HEK293T (cell line): ENCODE measurements at places on chromosomes 13 and 19.

- no peak for DNase-seq
Measured at GRCh38 chr13:87810391-87810801, 139.2 kb downstream of the SLITRK5 start.

GRCh38 chr13:21043898-21044297 is 17.5 kb downstream of the LATS2 start:
- DNase-seq = peak; percentile 32

GRCh38 chr19:15169541-15170285 is 31.1 kb downstream of the NOTCH3 start:
- no peak for DNase-seq

- no peak for DNase-seq
Measured at GRCh38 chr13:51557875-51558612, 26.2 kb upstream of the WDFY2 start.

GRCh38 chr13:106445996-106446395 is 89.5 kb downstream of the EFNB2 start:
- no peak for DNase-seq

DNA sequence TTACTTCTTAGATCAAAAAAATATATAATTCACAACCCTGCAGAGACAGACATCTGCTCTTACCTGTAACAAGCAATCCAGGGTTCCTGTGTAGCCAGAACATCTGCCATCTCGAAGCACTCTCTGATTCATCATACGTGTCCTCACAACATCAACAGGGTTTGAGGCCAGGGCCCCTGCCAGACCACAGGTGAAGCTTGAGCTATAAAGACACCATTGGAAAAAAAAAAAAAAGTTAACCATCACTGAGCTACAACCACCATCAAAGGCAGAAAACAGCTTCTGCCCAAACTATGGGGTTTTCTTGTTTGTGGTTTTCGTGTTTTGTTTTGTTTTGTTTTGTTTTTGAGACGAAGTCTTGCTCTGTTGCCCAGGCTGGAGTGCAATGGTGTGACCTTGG is 19.3 kb downstream of the SLC25A30 start:
- DNase-seq = no peak

DNA sequence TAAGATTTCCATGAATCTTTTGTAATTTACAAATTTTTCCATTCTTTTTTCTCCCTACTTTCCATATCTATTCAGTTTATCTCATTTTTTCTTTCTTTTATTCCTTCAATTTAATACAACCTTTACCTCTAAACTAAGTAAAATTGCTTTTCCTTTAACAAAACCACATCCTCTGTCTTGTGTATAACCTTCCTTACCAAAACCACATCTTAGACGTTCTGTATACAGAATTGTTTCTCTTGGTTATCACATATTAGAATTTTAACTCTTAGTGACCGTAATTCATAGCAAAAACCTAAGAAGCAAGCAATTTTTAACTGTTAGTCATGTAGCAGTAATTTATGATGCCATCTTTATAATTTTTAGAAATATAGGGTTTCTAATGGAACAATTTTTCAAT is 15.0 kb downstream of the PPP5C start:
- no peak for DNase-seq
